Naive thymus-derived CD8-positive, alpha-beta T cell (primary cell): ENCODE measurements at places on chromosomes 4 and X.

DNA sequence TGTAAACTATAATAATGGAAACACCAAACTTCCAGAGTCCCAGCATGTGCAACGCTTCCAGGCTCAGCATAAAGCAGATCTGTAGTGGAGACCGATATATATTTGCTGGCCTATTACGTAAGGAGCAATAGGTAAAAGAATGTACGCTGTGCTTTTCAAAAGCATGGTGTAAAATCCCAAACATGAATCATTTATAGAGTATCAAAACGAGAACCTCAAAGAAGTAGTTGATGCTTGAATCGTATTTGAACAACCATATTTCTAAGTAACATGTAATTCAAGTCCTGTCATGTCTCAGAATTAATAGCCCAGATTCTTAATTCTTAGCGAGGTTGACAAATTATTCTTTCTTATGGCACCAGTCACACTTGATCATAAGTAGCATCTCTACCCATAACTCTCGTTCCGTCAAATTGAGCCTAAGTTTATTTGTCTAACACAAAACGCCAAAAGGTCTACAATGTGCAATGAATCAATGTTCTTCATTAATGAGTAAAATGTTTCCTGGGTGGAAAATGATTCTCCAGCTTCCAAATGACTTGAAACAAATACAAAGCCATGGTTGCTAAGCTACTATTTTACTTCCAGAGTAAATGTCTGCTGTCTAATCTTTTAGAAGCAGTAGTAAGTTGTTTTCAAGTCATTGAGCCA is 811.5 kb upstream of the FRG1 start:
- DNase-seq, result no peak

GRCh38 chr4:19880206-19880605 is 371.5 kb upstream of the SLIT2 start:
- DNase-seq, result no peak

DNA sequence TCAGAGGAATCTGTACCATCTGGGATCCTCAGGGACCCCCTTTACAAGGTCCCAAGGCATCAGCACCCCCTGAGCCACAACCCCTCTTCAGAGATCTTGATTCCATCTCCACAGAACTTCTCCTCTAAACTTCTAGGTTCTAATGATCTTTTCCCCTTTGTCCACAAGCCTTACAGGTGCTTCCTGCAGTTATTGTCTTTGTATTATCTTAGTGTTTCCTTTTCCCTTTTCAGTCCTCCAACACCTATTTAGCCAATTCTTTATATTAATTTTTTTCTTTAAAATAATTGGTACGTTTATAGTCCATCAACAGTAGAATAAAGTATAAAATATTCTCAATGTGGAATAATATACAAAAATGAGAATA is 35.2 kb upstream of the FAM241A start:
- DNase-seq, result no peak

GRCh38 chr4:180538384-180539057 is 1704.7 kb upstream of the TENM3 start:
- no peak for DNase-seq

DNA sequence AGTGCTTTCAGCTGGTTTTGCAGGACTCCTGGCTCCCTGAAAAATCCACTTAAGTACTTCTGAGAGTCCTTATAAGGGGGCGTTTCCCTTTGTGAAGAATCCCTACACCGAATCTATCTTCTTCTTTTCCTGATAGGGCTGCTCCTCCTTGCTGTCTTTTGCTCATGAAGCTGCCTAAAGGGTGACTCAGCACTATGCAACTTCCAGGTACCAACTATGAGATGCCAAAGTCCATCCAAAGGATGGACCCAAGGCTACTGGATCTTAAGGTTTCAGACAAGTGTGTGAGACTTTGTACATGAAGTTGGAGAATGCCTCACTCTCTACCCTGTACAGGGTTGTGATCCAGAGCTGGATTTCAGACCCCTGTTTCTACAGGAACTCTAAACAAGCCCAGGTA is 485.0 kb upstream of the FAT1 start:
- DNase-seq, result no peak

DNA sequence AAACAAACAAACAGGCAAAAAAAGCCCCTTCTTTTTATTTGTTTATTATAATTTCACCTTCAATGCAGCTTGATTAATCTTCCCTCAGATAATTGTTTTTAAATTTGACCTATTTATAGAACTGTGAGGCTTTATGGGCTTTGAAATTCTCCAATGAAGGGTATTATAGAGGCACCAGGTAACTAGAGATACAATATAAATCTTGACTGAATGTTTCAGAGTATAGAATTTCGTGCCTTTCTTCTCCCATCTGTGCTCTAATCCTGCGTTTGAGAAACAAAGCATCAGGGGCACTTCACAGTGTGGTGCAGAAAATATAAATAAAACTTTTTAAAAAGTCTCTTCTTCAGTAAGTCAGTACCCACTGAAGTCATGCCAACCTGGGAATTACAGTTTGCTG is 120.9 kb downstream of the ANKRD50 start:
- DNase-seq, result no peak
